ENCODE measurements at places on chromosomes 6 and 20.

DNA sequence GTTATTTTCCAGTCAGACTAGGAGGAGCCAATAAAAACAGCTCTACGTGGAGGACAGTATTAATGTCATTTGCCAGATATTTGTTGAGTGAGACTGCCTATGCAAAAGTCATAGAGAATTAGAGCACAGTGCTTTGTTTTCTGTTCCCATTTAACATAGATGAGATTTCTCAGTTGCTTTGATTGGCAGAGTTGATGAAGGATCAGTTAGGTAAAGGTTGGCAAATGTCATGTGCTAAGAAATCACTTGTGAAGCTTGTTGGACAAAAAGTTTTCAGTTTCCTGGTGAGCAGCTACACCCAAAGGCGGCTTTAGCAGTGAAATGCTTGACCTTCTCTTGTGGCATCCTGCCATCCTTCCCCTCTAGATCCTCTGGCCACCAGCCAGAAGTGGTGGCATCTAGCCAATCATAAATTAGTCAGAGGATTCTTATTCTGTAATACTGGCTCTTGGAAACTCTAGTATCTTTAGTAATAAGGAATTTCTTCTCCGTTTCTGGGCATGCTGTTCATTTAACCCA lies 37.0 kb downstream of the BCKDHB start:
- DNase-seq = no peak

GRCh38 chr6:1079525-1079924 lies 232.4 kb upstream of the FOXQ1 start:
- DNase-seq = no peak

- no peak for DNase-seq
Measured at GRCh38 chr20:41452226-41452625, 85.6 kb upstream of the EMILIN3 start.

DNA sequence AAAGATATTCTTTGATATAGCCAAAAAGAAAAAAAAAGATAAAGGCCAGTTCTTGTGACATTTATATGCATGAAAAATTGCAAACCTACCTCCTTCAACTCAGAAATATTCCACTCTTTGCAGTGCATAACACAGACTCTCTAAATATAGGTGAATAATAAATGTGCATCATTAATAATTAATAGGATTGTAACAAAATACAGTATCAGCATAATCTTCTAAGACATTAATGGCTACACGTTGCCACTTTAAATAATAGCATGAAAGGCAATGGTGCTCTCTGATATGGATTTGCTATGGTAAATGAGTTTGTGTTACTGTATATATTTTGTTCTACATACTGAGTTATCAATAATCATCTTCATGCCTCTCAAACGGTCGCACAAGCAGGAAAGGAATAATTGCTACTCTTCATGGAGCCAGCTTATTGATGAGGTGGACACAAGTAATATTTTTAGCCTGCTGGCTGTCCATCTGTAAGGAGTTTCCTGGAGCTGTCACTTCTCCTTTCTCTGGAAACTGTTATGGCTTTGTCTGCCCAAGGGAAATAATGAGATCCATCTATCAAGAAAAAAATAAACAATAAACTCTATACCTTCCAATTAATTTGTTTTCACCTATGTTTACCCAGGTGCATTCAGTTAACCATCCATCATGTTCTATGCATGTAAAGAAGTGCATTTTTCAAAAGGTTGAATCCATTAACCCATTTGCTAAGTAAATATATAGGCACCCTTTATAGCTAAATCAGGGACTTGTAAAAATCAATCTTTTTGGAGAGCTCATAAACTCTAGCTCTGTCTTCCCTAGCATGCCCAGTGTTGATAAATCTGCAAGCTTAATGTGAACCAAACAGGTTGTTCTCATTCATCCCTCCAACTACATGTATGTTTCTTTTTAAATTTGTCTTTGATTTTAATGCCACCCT lies 253.0 kb downstream of the NKAIN2 start:
- DNase-seq = no peak

GRCh38 chr6:167797476-167798265 lies 29.0 kb upstream of the AFDN start:
- DNase-seq = no peak

GRCh38 chr20:51529758-51530157 lies 12.8 kb downstream of the NFATC2 start:
- DNase-seq = peak; percentile 35

- DNase-seq = no peak
Measured at GRCh38 chr20:6026051-6026450, 27.8 kb downstream of the LRRN4 start.

- no peak for DNase-seq
Measured at GRCh38 chr6:79672631-79673111, 41.5 kb downstream of the SH3BGRL2 start.

GRCh38 chr20:57757767-57758166 lies 48.0 kb upstream of the PMEPA1 start:
- DNase-seq = no peak

DNA sequence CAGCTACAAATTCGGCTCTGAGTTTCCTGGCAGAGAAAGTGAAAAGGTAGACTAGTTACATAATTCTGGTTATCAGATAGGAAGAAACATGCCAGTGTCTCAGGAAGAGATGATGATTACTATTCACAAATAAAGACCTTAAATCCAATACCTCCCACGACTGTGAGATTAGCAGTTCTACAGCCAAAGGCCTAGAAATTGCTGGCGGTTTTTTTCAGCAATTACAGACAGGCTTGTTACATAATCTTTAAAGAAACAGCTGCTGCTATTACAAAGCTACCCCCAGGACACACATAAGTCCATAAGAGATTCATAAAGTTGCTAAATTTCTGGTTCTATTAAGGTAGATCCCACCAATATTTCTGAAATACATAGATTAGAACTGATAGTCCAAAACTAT lies 40.2 kb downstream of the PIGU start:
- DNase-seq = no peak

DNA sequence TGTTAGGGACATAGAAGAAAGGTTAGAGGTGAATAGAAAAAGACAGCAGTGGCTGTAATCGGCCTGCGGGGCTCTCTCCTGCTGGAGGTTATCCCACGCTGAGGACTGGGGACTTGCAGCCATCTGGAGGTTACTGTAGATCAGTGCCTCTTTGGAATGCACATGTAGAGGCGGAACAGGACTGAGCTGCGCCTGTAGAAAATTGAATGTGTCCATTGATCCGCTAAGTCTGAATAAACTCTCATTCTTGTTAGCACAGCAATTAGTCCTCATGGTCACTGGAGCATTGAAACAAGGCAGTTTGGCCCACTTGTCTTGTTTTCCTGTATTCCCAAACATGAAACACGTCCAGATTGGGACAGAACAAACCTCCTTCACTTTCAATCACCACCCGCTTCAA lies 46.3 kb upstream of the F13A1 start:
- DNase-seq = no peak

DNA sequence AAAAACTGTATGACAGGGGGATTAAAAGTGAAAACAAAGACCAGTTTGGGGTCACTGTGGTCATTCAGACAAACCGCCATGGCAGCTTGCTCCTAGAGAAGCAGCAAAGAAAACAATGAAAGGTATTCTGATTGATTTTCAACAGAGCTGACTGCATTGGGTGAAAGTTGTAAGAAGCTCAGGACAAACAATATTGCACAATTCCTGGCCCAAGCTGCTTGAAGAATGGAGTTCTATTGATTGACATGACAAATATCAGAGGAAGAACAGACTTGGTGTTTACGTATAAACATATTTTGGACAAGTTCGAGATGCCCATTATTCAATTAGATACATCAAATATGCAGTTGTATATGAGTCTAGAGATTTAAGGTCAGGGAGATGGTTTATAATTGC lies 62.0 kb downstream of the TRIM38 start:
- no peak for DNase-seq

- DNase-seq = no peak
Measured at GRCh38 chr20:11901127-11901526, 16.6 kb upstream of the BTBD3 start.

DNA sequence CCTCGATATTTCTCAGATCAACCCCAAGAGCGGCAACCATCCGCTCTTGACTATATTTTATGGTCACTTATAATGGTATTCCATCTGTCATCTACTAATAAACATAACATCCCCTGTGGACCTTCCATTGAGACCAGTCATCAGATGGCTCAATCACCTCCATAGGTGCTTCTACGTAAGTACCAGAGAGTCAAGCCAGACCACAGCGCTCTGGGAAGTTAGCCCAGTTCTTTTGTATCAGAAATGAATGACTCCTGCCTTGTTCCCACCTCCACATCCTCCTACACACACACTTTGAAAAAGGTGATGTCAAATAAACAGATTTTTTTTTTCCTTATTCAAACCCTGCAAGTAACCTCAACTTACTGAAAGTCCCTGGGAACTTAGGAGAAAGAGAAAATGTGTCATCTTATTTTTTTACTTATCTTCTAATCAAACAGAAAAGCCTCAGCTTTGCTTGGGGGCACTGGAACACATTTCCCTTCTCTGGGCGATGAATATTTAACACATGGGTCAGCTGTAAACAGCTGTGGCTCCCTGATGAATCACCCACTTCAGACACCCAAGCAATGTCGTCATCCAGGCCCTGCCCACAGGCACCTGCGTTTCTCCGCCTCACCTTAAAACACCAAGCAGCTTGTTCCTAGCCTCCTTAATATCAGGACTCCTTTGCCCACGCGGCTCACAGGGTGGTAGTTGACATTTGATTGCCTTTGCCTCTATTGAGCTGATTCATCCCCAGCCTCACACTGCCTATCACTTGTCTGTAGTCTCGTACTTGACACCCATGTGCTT lies 121.4 kb upstream of the LY86 start:
- DNase-seq = no peak

- no peak for DNase-seq
Measured at GRCh38 chr20:11676630-11677287, 240.9 kb upstream of the BTBD3 start.

DNA sequence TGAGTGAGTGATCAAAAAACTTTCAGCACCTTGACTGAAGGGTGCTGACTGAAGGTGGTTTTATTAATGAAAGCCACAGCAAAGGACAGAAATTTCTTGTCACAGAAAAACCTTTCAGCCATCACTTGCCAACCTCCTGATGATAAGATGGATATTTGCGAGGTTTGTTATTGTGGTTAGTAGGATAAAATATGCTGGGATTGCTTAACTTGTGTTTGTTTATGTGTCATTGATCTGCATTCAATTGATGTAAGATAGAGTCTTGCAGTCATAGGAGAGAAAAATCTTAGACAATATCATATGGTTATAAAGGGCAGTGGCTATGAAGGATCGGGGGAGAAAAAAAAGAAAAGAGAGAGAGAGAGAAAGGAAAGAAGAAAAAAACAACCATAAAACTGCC lies 1.2 kb downstream of the TSBP1 start:
- no peak for DNase-seq

GRCh38 chr6:73558624-73559398 lies 38.0 kb upstream of the EEF1A1 start:
- no peak for DNase-seq

DNA sequence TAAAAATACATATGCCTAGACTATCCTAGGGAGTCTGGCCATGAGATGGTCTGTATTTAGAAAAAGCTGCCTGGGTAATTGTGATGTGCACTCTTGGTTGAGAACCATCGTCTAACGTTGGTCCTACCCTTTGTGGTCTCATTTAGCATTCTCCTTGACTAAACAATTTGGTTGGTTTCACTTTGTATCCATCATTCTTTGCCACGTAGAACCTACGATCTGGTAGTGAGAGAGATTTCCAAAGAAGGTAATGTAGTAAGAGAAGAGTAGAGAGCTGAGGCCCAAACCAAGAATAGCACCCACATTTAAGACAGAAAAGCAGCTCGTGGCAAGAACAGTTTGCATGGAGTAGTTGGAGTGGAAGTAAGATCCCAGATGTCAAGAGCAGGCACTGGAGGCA lies 219.8 kb downstream of the TMEM200A start:
- no peak for DNase-seq

- DNase-seq = no peak
Measured at GRCh38 chr20:60513141-60513540, 554.9 kb downstream of the CDH26 start.

- peak; percentile 50 for DNase-seq
Measured at GRCh38 chr20:25859649-25860530, 163.2 kb upstream of the ZNF337 start.

- DNase-seq = no peak
Measured at GRCh38 chr20:7967199-7967844, 27.1 kb upstream of the HAO1 start.

- DNase-seq = no peak
Measured at GRCh38 chr6:106804346-106805335, 169.9 kb downstream of the CD24 start.

- DNase-seq = no peak
Measured at GRCh38 chr20:50727792-50728485, 3.4 kb upstream of the PARD6B start.

- no peak for DNase-seq
Measured at GRCh38 chr6:31270788-31271640, 878 bp downstream of the HLA-C start.

GRCh38 chr6:87901613-87902012 lies 146.0 kb upstream of the SPACA1 start:
- no peak for DNase-seq

DNA sequence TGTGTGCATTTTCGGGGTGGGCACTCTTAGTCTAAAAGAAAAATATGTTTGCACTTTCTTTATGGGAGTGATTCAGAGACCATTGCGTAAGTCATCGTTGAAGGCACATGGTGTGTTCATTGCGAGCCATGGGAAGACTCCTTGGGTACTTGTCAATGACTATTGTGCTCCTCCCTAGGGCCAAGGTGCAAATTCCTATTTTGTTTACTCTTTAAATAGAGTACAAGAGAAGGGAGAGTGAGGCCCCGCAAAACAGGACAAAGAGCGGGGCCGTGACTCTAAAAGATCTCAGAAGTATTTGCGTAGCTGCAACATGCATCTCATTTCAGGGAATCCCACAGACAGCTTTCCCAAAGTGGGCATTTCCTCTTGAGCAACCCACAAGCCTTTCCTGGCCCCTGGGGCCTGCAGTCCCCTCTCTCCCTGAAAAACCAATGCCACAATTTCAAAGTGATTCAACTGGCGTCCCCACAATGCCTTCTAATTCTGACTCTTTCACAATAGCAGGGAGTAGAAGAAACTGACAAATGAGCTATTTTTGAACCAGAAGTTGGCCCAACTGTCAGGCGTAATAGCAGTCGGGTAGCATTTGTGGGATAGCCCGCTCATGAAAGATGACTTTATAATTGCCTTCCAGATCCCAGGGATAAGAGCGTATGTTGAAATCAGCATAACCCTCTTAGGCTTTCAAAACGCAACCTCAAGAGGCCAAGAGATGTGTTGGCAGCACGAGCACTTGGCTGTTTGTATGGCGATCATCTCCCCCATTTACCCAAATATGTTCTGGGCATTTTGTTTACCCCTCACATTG lies 277.9 kb upstream of the BMP2 start:
- DNase-seq = no peak

GRCh38 chr6:140879946-140880345 lies 1252.8 kb upstream of the GJE1 start:
- DNase-seq = no peak

All from activated naive CD4-positive, alpha-beta T cell (primary cell).